Germinal center (tissue), 1 donor: ENCODE measurements at places on chromosomes 16 and 17.

DNA sequence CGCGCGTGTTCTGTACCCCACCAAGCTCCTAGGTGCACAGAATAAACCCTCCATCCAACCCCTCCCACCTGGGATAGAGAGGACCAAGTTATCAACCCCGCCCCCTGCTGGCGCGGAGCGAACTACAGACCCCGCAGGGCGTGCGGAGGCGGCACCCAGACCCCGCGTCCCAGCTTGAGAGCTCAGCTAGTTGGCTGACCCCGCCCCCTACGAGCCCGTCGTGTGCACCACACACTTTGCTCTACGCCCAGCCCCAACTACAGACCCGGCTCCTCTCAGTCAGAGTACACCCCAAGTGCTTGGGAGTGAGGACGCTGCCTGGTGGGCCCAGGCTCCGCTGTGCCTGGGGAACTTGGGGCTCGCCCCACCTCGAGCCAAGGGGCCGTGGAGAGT lies 1.5 kb downstream of the GRIN2A start:
- peak; percentile 72 for DNase-seq

DNA sequence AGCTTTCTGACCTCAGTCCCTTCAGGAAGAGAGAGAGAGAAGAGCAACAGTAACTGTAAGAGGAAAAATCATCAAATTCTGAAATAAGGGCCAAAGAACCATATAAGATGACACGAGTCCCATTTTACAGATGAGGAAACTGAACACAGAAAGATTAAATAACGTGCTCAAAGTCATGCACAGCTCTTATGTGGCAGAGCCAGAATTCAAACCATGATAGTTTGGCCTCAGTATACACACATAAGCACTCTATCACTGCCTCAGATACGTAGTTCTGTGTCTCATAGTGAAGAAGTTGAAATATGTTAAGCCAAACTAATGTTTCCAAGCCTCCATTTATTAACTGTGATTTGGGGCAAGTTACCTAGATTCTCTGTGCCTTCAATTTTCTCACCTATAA lies 1.9 kb upstream of the ZNF19 start:
- no peak for DNase-seq

DNA sequence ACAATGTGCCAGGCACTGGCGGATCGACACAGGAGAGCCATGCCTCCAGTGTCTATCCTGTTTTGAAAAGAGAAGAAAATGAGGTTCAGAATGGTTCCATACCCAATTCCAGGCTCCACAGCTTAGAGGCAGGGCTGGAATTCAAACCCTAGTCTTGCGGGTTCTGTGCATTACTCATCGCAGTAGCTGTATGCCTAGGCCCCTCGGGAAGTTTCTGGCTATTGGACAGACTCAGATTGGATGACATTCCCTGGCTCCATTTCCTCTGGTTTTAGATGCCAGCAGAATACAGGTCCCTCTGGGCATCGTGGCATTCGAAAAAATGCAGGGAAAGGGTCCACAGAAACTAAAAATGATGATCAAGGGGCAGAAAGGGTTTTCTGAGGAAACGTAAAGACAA lies 184.7 kb downstream of the COPRS start:
- no peak for DNase-seq

GRCh38 chr17:64787255-64787920 lies 125.3 kb upstream of the SMURF2 start:
- DNase-seq = no peak

DNA sequence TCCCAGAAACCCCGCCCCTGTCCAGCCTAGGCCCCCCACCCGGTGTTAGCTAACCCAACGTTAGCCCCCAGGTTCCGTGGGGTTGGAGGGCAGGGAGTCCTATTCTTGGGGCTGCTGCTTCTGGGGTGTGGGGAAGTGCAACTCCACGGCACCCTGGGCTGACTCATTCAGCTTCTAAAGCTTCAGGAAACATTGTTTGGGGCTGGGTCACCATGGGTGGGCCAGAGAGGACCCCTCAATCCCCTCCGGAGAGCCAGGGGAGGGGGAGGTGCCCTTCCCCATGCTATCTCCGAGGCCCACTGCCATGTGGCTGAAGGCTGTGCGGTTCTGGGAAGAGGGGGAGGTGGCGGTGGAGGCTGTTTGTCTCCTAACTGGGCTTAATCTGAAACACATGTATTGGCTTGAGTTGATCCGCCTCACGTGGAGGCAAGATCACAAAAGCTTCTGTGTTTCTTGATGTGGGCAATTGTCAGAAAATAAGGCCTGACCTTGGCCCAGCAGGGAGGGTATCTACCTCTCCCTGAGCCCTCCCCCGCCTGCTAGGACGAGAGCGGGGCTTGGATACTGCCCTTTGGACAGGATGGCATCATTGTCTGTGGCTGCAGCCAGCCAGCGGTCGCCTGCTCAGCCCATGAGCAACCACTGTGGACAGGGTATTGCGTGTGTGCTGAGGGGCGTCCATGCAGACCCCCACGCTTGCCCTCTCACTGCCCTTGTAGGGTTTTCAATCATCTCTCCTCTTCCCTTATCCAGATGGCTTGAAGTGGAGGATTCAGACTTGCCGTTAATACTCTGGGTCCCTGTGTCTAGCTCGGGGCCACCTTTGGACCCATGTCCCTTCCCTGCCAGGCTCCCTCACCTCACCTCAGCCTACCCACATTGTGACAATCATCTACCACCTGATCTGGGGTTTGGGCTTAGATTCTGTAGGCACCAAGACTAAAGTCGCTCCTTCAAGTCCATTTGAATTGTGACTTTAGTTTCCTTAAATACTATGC lies 1.3 kb downstream of the SERPINF1 start:
- no peak for DNase-seq

- no peak for DNase-seq
Measured at GRCh38 chr17:78252701-78253635, 21.5 kb downstream of the TMEM235 start.

DNA sequence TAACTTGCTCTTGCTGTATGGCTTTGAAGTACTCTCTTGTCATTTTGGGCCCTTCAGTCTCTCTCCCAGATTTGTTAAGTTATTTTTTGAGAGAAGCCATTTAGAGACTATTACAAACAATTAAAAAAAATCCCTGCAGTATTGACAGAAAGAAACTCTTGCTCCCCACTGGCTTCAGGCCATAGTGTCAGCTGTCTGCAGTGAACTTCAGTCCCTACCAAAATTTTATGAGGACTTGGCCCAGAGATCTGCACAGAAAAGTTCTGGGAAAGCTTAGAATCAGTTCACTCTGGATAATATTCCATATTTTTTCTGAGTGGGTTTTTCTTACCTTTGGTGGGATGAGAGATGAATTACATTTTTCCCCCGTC lies 30.9 kb upstream of the SUPT4H1 start:
- no peak for DNase-seq

DNA sequence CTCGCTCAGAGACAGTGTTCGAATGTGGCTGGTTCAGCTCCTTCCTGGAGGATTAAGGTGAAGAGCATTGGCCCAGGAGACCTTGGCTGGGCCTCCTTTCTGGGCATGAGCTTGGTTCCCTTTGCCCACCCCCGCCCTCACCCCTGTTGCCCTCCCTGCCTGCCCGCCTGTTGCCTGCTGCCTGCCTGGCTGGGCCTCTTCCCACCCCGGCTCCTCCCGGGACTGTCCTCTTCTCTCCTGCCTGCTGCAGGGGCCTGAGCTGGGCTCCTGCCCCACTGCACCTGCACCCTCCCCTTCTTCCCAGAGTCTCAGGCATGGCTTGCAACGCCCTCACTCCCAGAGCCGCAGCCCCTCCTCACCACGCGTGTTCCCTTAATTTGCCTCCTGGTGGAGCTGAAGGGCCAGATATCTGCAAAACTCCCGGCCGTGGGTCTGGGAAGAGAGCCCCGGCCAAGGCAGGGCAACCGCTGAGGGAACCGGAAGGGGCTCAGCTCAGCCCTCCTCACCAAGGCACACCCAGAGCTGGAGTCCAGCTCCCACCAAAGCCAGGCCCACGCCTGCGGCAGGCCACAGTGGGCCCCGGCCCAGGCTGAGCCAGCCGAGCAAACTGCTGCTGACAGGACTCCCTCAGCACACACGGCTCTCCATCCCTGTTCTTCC lies 31.2 kb downstream of the MNT start:
- no peak for DNase-seq

DNA sequence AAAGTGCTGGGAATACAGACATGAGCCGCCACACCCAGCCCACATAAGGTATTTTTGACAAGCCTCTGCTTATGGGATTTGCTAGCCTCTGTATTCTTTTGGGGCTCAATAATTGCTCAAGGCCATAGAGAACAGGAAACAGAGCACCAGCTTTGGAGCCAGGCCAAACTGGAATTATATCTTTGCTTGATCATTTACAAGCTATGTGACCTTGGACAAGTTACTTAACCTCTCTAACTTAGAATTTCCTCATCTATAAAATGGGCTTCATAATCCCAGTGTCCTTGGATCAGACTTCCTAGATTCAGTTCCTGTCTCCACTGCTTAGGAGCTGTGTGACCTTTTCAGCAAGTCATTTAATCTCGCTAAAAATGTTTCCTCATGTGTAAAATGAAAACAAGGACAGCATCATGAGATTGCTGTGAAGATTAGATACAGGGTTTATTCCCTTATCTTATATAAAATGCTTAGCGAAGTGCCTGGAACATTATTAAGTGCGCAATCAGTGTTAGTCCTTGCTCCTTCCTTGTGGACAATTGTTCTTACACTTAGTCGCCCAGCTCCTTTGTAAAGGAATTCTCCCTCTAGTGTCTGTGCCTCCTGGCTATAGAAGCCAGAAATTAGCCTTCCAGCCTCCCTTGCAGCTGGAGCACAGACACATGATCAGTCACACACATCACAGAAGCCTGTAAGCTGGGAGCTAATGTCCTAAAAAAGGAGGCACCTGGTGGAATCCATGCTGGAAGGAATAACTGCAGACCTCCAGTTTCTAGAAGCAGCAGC lies 16.6 kb downstream of the KRT9 start:
- no peak for DNase-seq

- DNase-seq = no peak
Measured at GRCh38 chr16:84582958-84583516, 34.8 kb downstream of the COTL1 start.

DNA sequence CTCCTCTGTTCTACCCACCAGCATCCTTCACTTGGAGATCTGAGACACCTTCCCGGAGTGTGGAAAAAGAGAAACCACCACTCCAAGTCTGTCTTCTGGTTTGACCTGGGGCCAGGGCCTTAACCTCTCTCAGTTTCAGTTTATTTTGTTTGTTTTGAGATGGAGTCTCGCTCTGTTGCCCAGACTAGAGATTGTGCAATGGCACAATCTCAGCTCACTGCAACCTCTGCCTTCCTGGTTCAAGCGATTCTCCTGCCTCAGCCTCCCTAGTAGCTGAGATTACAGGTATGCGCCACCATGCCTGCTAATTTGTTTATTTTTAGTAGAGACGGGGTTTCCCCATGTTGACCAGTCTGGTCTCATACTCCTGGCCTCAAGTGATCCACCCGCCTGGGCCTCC lies 271.1 kb upstream of the TNRC6C start:
- DNase-seq = no peak

- DNase-seq = no peak
Measured at GRCh38 chr17:15472891-15473290, 5.5 kb upstream of the CDRT4 start.

DNA sequence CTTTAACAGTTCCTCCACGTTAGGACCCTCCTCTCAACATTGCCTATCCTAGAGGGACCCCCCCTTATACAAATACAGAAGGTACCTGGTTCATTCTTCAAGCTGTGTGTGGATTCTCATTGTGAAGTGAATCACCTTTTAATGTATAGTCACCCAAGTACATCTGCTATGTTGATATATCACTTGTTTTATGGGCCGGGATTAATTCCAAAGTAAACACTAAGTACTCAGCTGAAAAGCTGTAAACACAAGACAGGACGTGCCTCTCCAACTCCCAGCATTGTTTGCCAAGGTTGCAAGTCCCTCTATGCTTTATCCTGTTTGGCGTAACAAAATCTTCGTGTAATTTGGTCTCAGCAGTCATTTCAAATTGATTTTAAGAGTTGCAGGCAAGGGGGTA lies 123.6 kb downstream of the RBFOX1 start:
- no peak for DNase-seq

GRCh38 chr17:78040440-78041385 lies 82.2 kb downstream of the TNRC6C start:
- DNase-seq = peak; percentile 34

DNA sequence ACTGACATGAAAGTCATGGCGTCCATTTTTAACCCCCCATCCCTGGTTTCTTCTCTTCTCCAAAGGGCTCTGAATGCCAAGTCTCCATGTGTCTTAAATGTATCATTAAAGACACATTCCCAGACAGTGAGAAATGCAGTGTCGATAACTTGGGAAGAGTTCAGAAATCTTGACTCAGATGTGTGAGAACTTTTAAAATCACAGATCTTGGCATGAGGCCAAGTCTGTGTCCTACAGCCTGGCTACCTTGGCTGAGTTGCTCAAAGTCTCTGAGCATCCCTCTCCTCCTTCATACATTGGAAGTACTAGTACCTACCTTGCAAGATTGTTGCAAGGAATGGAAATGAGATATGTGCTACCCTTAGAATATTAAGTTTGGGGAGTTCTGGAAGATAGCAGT lies 1046.5 kb upstream of the RBFOX1 start:
- DNase-seq = no peak

DNA sequence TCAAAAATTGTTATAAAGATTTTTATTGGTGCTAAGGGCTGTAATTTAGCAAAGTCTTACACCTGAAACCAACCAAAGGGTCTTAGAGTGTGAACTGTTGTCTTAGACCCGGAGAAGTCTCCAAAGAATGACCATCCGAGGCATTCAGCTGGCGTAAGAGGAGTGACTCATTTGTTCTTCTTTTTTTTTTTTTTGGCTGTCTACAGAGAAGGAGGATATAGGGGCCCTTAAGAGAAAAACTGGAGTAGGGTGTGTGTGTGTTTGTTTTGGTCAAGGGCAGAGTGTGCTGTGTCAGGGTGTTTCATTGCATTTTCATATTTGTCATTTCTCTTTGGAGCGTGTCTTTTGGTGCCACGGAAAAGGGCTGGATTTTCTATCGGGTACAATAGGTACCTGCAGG lies 508.0 kb downstream of the WWOX start:
- DNase-seq = no peak

DNA sequence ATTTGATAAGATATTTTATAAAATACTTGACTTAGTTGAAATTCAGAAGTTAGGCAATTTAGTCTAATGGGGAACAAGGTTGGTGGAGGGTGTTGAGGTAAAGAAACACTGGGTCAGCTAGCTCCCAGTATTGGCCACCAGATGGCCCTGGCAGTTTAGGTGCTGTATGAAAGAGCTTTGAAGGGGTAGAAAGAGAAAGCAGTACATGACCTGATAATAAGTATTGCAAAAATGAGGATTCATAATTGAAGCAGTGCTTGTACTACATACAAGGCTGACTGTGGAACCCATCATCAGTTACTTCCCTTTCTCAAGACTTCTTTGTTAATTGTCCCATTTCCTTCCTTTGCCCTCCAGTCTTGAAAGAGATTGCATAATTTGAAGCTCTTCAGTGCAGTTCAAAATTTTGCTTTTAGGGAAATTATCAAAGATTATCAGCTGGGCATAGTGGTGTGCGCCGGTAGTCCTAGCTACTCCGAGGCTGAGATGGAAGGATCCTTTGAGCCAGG lies 29.4 kb downstream of the TANC2 start:
- no peak for DNase-seq

- DNase-seq = no peak
Measured at GRCh38 chr17:16171613-16172012, 43.7 kb downstream of the NCOR1 start.

GRCh38 chr16:86942151-86943051 lies 364.1 kb downstream of the FOXL1 start:
- no peak for DNase-seq
